Upper lobe of left lung (tissue), 6 donors: ENCODE measurements at places on chromosomes 1 and 21. TPM values are rescaled to one million over a fixed set of nuclear protein-coding genes. Genes with fewer than 3 reads are reported as not detected.

DNA sequence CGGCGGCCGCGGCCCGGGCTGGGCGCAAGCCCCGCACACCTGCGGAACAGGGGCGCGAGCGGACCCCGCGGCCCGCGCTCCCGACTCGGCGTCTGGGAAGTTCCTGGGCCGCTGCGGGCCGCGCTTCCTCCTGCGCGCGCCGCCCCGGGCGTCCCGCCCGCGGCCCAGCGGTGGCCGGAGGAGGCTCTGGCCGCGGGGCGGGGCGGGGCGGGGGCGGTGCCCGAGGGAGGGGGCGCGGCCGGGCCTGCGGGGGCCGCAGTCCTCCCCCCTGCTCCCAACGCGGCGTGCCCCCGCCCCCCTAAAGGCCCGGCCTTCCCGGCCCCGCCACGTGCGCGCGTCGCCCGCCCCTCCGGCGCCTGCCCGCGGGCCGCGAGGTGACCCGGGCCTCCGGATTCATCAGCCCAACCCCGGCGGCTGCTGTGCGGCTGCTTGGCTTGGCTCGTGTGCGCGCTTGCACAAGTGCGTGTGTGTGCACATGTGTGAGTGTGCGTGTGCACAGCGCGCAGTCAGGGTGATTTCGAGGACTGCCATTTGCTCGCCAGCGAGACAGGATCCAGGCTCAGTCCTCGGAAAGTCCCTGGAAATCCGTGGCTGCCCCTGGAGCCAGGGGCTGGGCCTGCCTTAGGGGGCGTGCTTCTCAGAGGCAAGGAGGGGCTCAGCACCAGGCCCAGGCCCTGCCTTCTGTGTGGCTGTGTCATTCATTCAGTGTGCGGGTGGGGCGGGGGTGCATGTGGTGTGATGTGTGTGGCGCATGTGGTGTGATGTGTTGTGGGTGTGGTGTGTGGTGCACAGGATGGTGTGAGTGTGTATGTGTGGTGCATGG is at the start of gene C2CD2:
TSS of gene C2CD2 (minus strand) at position 188 of the 823 bp plus-strand sequence. CDS start 370 bp downstream, outside the sequence.
- DNase-seq: peak; percentile 94

GRCh38 chr1:47508702-47509431 is 71.0 kb downstream of the FOXD2 start:
- peak; percentile 27 for DNase-seq

DNA sequence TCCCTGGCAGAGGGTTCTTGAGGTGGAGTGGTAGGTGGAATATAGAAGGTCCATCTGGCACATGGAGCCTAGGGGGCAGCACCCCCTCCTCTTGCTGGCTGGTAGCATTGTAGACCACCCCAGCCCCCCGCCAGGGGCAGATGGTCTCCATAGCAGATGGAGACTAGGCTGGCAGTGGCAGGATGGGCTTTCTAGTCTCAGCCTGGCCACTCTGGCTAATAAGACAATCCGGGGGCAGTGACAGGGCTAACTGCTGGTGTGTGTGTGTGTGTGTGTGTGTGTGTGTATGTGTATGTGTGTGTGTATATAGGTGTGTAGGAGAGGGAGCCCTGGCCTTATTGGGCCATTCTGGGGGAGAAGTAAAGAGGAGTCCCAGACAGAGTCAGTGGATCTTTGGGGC is 16.1 kb downstream of the UTP11 start:
- no peak for DNase-seq

DNA sequence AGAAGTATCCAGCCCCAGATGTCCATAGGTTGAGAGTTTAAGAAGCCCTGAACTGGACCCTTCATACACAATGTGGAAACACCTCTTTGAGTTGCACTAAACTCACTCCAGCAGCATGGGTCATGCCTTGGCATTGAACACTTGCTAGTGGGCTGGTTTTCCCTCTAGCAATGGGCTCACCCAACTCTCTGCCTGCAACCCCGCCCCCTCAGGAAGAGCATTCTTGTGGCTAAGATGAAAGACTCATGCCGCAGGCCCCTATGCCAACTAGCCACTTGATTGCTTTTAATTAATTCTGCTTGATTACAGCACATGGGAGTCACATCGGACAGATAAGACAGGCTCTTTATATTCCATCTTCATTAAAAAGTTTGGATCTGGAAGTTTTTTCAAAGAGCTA is 136.5 kb upstream of the GJB5 start:
- DNase-seq: no peak

DNA sequence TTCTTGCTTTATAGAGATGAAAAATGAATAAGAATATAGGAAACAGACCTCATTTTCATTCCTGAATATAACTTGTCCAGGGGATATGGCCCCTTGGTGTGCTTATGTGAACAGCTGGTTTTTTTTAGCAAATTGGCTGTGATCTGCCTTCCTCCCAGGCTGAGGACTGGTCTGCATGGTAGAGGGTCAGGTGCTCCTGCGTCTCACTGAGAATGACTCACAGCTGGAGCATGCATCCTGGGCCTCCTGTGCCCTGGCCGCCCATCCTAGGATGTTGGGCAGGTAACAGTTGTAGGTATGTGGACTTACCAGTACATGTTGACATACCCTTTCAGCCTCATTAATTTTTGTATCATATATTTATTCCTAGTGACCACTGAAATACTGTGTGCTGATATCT is 29.8 kb downstream of the AGT start:
- no peak for DNase-seq

DNA sequence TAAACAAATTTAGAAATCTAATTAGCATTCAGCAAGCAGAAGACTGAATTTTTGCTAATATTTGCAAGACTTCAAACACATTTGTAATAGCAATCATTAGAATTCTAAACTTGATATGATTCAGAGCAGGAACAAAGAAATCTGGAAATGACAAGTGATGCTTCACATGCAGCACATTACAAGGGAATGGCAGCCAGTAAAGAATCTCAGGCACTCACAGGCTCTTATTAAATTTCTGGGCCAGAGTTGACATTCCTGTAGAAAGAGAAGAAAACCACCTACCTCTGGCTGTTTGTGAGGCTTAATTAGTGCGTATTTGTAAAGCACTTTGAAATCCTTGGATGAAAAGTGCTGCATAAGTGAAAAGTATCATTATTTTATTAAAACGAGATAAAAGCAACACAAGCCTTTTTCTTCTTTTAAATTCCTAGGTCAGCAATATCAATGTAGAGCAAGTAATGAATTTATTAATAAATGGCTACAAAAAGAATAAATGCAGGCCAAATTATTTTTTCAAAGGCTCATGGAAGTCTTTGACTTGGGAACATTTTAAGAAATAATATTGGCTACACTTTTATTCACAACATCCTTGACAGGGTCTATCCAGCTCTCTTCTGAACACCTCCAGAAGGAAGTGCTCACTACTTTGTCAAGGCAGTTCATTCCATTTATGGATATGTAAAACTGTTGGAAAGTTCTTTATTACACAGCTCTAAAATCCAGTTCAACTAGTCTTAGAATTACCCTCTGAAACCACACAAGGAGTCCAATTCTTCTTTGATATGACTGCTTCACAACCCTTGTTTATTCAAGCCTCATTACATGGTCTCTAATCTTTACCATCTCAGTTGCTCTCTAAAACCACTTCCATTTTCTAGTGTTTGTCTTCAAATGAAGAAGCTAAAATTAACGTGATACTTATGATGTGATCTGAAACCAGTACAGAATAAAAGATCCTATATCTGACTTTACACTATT is 32.1 kb upstream of the SCYL3 start:
- no peak for DNase-seq

The CDA gene
- 3.0 TPM for total RNA-seq

DNA sequence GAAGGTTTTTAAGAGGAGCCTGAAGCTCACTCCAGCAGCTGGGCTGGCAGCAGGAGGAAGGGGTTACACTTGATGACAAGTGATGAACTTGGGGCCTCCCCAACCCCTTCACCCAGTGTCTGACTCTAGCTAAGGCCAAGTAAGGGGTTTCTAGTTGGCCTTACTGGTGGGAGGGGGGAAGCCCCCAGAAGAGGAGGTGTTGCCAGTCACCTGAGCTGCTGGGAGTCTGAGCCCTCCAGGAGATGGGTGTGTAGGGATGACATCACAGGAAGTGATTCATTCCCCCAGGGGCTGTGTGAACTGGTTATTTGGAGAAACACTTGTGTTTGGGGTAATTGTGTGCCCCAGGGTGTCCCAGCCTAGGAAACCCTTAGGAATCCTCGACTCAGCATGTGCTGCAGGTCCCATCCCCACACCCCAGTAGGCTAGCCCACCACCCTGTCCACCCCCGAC is 3.1 kb downstream of the PADI1 start:
- no peak for DNase-seq

DNA sequence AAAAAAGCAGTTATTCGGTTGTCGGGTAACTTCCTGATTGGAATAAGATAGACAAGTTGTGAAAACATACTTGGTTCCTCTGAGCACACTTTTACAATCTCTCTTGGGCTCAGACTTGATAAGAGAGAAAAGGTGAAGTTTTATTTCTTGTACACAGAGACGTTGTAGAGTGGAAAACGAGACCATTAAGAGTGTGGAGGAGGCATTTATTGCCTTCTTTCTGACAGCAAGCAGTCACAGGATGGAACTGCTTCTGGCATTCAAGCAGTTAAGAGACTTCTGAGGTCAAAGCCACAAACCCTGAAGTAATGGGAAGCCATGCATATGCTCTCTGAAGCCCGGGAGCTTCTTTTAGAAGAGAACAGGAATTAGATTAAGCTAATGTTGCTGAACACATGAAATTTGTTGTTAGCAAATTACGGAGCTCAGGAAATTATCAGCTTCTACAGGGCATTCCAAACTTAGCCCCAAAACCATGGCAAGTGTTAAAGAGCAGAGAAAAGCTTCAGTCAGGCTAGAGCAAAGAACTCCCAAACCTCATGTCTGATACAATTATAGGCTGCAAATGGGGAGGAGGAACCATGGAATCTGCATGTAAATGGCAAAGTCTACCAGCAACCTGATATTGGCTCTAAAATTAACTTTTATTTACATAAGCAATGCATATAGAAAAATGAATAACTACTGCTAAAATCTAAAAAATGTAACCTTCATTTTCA is 26.0 kb downstream of the S1PR1 start:
- DNase-seq: no peak

- DNase-seq: no peak
These were observed 43.9 kb upstream of the ADGRL2 start for GRCh38 chr1:81756872-81757271.

GRCh38 chr1:116808848-116809508 is 54.7 kb downstream of the CD2 start:
- no peak for DNase-seq

GRCh38 chr1:92843046-92843423 is 11.2 kb downstream of the RPL5 start:
- DNase-seq: no peak

GRCh38 chr1:12271033-12271432 is 41.2 kb downstream of the VPS13D start:
- no peak for DNase-seq

The NBPF19 gene
- total RNA-seq: 19.2 TPM

The PADI4 gene
- 8.9 TPM for total RNA-seq
